ENCODE measurements at places on chromosomes 6 and 20. TPM values are rescaled to one million over a fixed set of nuclear protein-coding genes. Genes with fewer than 3 reads are reported as not detected.

LHFPL5 gene
- not detected for total RNA-seq

DNA sequence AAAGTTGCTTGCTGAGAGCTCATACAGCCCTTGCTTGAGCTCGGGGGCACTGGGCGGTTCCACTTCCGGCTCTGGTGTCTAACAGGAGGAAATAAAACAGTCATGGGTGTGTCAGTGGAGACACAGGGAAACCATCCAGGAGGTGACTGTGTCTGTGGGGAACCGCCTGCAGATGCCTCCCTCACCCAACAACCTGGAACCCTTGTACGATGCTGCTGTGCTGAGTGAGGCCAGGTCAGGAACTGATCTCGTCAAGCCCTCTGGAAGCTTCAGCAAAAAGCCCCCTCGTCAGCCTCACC is 15.5 kb downstream of the TXNDC5 start:
- DNase-seq = no peak
- no peak overlapping the region for H3K27ac ChIP-seq
- H3K4me3 ChIP-seq = no peak overlapping the region
- peaks cover 8% of the 10 kb centered on the region for H3K4me1 ChIP-seq

GRCh38 chr20:4840801-4841200 is 119.1 kb downstream of the PRND start:
- no peak overlapping the region for H3K27ac ChIP-seq
- H3K36me3 ChIP-seq = no peaks in the 10 kb centered on the region
- no peaks in the 10 kb centered on the region for H3K27me3 ChIP-seq
- no peak overlapping the region for H3K4me3 ChIP-seq
- no peak for DNase-seq

- no peaks in the 10 kb centered on the region for H3K36me3 ChIP-seq
- DNase-seq = no peak
- no peak overlapping the region for H3K27ac ChIP-seq
- peaks cover 9% of the 10 kb centered on the region for H3K27me3 ChIP-seq
- peak overlapping the region; percentile 7 for H3K4me3 ChIP-seq
Observed at GRCh38 chr20:52104546-52105441, 86.8 kb downstream of the ZFP64 start.

PIGU gene
- 17.7 TPM for total RNA-seq

DNA sequence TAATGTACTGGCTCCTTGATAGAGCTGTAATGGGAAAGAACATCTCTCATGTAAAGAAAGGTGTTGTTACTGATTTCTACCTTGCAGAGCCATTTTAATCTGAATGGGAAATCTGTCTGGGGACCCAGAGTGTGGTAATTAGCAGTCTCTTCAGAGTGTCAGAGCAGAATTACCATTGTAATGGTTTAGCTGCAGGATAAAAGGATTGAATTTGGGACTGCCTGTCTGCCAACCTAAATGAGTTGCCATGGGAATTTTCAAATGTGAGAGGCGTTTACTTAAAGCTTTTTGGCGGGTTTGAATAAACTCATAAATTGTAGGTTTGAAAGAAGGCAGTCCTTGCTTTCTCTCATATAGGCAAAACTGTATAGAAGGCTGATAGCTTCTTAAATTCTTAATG is 128.8 kb downstream of the QKI start:
- no peak for DNase-seq
- H3K27me3 ChIP-seq = no peaks in the 10 kb centered on the region
- no peaks in the 10 kb centered on the region for H3K36me3 ChIP-seq
- H3K4me1 ChIP-seq = peaks cover 61% of the 10 kb centered on the region
- no peak overlapping the region for H3K27ac ChIP-seq

LAMA5 gene
- total RNA-seq = 61.1 TPM

- no peaks in the 10 kb centered on the region for H3K27me3 ChIP-seq
- peak overlapping the region; percentile 67 for H3K27ac ChIP-seq
- peaks cover 32% of the 10 kb centered on the region for H3K4me1 ChIP-seq
- no peak for DNase-seq
- H3K4me3 ChIP-seq = no peak overlapping the region
Observed at GRCh38 chr6:34610819-34611477, 54.8 kb upstream of the SPDEF start.

MOG gene
- total RNA-seq = 0.16 TPM

- H3K27ac ChIP-seq = no peak overlapping the region
- no peaks in the 10 kb centered on the region for H3K36me3 ChIP-seq
- DNase-seq = no peak
- no peaks in the 10 kb centered on the region for H3K27me3 ChIP-seq
Observed at GRCh38 chr20:24733416-24733815, 215.7 kb upstream of the CST7 start.

NOL4L gene
- total RNA-seq = 10.4 TPM

ADGRG6 gene
- total RNA-seq = 9.2 TPM

DNA sequence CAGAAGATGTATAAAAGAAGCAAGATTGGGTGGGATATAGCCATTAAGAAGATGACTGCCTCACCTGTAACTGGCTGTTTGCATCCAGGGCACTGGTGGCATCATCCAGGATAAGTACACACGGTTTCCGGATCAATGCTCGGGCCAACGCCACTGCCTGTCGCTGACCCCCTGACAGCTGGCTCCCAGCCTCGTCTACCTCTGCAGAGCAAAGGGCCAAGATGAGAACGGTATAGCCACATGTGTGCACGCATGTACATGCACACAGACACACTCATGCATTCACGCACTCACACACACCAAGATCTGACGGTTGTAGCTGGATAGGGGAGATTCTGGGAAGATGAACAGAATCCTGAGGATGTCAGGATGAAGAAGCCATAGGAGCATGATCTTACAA is 3.2 kb upstream of the PSMB8 start:
- H3K36me3 ChIP-seq = peaks cover 60% of the 10 kb centered on the region
- no peak overlapping the region for H3K27ac ChIP-seq
- H3K4me3 ChIP-seq = no peak overlapping the region
- H3K27me3 ChIP-seq = no peaks in the 10 kb centered on the region
- H3K4me1 ChIP-seq = peaks cover 36% of the 10 kb centered on the region

DNA sequence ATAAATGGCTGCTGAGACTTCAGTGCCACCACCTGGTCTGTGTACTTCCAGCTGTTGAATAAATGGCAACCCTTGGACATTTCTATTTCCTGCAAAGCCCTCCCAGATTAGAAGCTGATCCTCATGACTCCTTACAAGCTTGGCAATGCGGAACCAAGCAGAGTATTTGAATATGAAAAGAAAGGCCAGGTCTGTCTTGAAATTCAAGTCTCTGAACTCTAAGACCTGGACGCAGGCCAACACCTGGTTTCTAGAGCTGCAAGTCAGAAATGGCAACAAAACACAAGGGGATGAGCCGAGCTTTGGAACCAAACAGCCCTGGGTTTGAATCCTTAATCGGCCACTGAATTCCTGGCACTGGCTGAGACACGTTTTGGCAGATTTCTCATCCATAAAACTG is 353.4 kb downstream of the PTPRT start:
- H3K4me1 ChIP-seq = no peaks in the 10 kb centered on the region
- no peak for DNase-seq
- no peaks in the 10 kb centered on the region for H3K27me3 ChIP-seq
- H3K27ac ChIP-seq = no peak overlapping the region

DNA sequence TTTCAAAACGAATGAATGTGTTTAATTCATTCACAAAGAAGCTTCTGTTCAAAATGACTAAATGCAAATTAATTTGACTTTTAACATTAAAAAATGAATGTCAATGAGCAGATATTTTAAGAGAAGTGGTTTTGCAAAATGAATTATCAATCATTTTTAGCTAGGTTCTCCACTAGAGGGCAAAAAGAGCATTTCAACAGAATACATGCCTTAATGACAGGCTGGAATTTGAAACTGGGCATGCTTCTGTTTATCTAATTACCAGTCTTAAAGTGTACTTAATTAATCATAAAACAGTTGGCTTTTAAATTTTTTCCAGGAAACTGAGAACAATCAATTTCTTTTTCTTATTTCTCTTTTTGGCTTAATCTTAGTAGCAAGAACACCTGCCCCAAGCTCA is 63.8 kb upstream of the TINAG start:
- H3K4me1 ChIP-seq = no peaks in the 10 kb centered on the region
- no peak for DNase-seq
- no peak overlapping the region for H3K27ac ChIP-seq
- no peak overlapping the region for H3K4me3 ChIP-seq

DNA sequence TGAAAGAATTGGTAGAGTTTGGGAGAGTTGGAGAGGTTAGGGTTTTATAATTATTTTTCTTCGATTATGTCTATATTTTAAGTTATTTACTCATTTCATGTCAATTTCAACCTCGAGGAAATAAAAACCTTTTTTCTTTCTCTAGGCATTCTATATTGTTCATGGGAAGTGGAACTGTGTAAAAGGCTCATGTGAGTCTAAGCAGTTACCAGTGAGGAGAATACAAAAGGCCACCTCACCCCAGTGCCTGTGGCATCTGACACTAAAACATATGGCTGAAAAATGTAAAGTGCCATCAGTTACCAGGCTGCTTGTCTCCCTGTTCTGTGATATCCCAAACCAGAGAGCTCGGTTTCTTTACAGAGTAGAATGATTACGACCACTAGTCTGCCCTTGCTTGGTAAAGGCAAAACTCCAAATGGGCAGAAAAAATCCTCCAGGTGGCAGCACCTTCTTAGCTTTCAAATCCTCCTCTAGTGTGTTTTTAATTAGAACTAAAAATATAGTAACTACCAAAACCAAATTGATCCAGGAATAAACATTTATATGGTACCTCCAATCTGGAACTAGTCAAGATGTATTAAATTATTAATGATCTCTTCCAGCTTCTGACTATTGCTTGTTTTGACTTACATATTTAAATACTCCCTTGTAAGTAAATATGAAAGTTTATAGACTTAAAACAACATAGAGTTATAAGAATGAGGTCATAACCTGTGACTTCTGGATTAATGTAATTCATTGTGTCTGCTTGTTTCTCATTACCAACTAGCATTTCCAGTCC is 122.6 kb upstream of the MCHR2 start:
- no peak for DNase-seq
- no peak overlapping the region for H3K4me3 ChIP-seq
- H3K36me3 ChIP-seq = no peaks in the 10 kb centered on the region
- no peak overlapping the region for H3K27ac ChIP-seq
- H3K27me3 ChIP-seq = no peaks in the 10 kb centered on the region

TAAR2 gene
- total RNA-seq = not detected

PTCRA gene
- not detected for total RNA-seq

GRCh38 chr20:57505979-57506378 is 19.0 kb downstream of the CTCFL start:
- no peak overlapping the region for H3K4me3 ChIP-seq
- H3K27me3 ChIP-seq = no peaks in the 10 kb centered on the region
- H3K36me3 ChIP-seq = no peaks in the 10 kb centered on the region

TFAP2D gene
- not detected for total RNA-seq

TRERF1 gene
- total RNA-seq = 2.5 TPM

RAD21L1 gene
- not detected for total RNA-seq

DNA sequence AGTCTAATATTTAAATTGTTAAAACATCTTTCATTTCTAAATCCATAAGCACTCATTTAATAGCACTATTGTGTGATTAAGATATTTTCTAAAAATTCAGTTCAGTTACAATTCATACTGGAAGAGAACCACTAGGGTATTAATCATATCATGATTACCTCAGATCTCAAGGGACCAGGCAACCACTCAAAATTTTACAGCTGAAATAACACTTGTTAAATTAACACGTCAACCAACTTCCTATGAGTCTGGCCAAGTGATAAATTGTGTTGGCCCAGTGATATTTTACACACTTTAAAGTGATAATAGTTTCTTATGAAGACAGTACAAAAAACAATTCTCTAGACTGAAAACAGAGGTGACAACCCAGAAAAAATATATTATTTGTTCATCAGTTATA is 869.0 kb upstream of the ADGRB3 start:
- H3K27ac ChIP-seq = no peak overlapping the region
- no peaks in the 10 kb centered on the region for H3K4me1 ChIP-seq
- H3K36me3 ChIP-seq = no peaks in the 10 kb centered on the region
- no peaks in the 10 kb centered on the region for H3K27me3 ChIP-seq
- no peak for DNase-seq

All from right atrium auricular region (tissue), 2 donors.